HFFc6 (cell line): ENCODE measurements at places on chromosomes 6 and 20.
A peak's percentile ranks its signal among the peaks of the same experiment; 100 is the strongest.

DNA sequence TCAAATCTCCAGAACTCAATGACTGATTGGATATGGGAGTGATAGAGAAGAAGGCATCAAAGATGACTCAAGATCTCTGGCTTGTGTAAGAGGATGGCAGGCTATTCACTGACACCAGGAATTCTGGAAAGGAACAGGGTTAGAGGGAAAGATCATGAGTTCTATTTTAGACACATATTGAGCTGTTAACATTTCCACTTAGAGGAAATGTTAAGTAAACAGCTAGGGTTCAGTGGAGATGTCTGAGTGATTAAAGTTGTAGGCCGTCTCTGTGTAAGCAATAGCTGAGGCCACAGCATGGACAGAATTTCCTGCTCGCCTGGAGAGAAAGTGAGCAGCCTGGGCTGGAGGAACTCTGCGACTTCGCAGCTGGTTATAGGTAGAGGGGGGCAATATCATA is 21.0 kb downstream of the ZC3H12D start:
- DNase-seq: peak; percentile 10
- no peak overlapping the region for H3K4me3 ChIP-seq
- no peak overlapping the region for H3K27ac ChIP-seq
- peaks cover 15% of the 10 kb centered on the region for H3K4me1 ChIP-seq

GRCh38 chr6:163384510-163384909 is 30.0 kb upstream of the QKI start:
- H3K27me3 ChIP-seq: peaks cover 15% of the 10 kb centered on the region
- DNase-seq: no peak
- H3K36me3 ChIP-seq: no peaks in the 10 kb centered on the region
- no peak overlapping the region for H3K27ac ChIP-seq

DNA sequence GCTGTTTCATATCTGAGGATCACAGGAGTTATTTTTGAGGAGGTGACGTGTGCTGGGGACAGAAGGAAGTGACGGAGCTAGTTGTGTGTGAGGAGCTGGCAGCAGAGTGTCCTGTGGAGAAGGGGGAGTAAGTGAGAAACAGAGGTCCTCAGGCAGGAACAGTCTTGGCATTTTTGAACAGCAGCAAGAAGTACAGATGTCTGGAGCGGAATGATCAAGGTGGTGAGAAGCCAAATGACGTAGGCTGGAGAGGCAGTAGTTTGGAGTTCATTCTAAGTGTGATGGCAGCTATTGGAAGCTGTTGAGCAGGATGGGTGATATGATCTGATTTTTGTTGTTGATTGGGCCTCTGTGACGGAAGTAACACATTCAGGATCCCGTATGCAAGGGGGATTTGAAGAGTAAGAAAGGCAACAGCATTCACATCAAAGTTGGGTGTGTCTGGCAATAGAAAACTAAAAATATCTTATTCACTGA is 52.3 kb downstream of the SOBP start:
- peaks cover 6% of the 10 kb centered on the region for H3K27me3 ChIP-seq
- H3K36me3 ChIP-seq: no peaks in the 10 kb centered on the region
- no peak for DNase-seq
- no peak overlapping the region for H3K27ac ChIP-seq
- peaks cover 9% of the 10 kb centered on the region for H3K4me1 ChIP-seq

DNA sequence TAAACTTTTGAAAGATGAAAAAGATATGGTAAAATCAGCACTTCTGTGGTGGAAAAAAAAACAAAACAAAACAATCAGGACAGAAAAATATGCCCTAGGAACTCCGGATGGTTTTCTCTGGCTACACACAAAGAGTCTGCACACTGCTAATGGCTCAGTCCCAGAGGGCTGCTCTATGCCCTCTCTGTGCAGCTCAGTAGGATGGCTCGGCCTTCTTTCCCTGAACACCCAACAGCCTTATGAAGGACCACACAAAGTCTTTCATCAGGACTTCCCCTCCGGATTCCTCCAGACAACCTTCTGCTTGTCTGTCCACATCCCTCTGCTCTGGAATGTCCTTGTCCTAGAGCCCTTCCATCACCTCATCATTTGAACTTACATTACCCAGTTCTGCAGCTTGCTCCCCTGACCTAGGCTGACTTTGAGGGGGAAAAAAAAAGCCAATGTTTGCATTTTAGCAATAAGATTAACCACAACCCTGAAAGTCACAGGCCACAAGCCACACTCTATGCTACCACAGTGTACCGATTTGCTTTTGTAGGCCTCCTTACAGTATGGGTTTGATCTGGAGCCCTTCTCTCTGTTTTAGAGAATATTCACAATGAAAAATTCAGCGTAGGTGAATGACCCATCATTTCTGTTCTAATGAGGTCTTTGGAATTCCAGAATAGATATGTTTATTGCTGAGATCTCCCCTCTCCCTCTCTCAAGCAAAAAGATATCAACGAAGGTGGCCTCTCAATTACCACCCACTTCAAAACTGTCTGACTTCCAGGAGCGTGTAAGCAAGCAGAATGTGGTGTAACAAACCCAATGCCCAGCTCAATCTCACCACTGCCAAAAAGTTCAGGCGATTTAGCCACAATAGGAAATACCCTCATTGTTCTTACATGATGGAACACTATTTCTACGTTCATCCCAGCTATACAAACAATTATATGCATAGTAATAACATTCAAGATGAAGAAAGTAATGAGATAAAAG is 164.0 kb downstream of the GMDS start:
- H3K27me3 ChIP-seq: no peaks in the 10 kb centered on the region
- H3K4me1 ChIP-seq: peaks cover 7% of the 10 kb centered on the region
- no peak overlapping the region for H3K4me3 ChIP-seq
- peaks cover 7% of the 10 kb centered on the region; the same call in 1 of the 2 replicates for H3K36me3 ChIP-seq
- H3K27ac ChIP-seq: no peak overlapping the region
- DNase-seq: no peak

GRCh38 chr20:14197097-14197496 is 140.3 kb downstream of the FLRT3 start:
- H3K4me1 ChIP-seq: peaks cover 29% of the 10 kb centered on the region; the same call in 1 of the 2 replicates
- H3K36me3 ChIP-seq: no peaks in the 10 kb centered on the region
- DNase-seq: peak; percentile 60
- peak overlapping the region; percentile 56; the same call in 1 of the 2 replicates for H3K27ac ChIP-seq
- no peak overlapping the region for H3K4me3 ChIP-seq

- H3K4me3 ChIP-seq: no peak overlapping the region
- H3K36me3 ChIP-seq: peaks cover 5% of the 10 kb centered on the region; the same call in 1 of the 2 replicates
- H3K27me3 ChIP-seq: no peaks in the 10 kb centered on the region
Observed at GRCh38 chr6:101683884-101684283, 290.4 kb downstream of the GRIK2 start.

GRCh38 chr20:15814911-15815310 is 758.3 kb downstream of the KIF16B start:
- H3K4me1 ChIP-seq: no peaks in the 10 kb centered on the region; the same call in 1 of the 2 replicates
- peak; percentile 4 for DNase-seq
- no peak overlapping the region for H3K27ac ChIP-seq
- H3K27me3 ChIP-seq: no peaks in the 10 kb centered on the region

- H3K27me3 ChIP-seq: no peaks in the 10 kb centered on the region
- no peak overlapping the region for H3K4me3 ChIP-seq
- peak overlapping the region; percentile 93 for H3K27ac ChIP-seq
- H3K36me3 ChIP-seq: peaks cover 14% of the 10 kb centered on the region
- peaks cover 55% of the 10 kb centered on the region for H3K4me1 ChIP-seq
Observed at GRCh38 chr6:112149236-112149635, 61.8 kb downstream of the FAM229B start.

DNA sequence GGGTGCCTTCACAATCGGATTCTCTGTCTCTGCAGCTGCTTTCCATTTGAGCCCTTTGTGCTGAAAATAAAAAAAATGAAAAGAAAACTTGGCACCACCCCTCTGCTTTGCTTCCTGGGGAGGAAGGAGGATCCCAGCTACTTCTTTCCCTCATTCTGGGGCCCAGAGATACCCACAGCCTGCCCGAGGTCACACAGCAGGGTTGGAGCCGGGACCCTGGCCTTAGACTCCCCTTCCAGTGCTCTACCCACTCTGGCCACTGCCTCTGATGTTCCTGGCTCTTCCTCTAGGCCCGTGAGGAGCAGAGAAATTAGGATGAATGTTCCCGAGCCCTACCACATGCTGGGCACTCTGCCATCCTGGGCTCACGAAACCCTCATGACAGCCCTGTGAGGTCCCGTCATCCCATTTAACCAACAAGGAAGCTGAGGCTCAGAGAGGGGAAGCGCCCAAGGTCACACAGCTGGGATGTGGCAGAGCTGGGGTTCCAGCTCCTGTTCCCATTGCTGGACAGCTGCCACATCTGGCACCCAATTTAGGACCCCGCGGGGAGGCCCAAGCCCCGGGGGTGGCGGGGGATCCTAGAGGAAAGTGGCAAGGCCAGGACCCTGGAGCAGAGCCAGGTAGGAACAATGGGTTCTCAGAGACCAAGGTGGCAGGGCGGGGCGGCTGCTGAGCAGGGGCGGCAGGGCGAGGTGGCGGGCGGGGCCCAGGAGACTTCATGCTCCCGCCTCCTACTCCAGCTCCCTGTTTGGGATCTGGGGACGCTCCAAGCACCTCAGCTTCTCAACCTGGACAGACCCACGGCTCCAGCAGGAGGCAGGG is 76.6 kb downstream of the CEBPB start:
- no peaks in the 10 kb centered on the region for H3K36me3 ChIP-seq
- no peak for DNase-seq
- peaks cover 30% of the 10 kb centered on the region for H3K4me1 ChIP-seq

- H3K36me3 ChIP-seq: peaks cover 5% of the 10 kb centered on the region; the same call in 1 of the 2 replicates
- no peak for DNase-seq
- H3K27me3 ChIP-seq: no peaks in the 10 kb centered on the region
- no peaks in the 10 kb centered on the region for H3K4me1 ChIP-seq
- H3K4me3 ChIP-seq: no peak overlapping the region
Observed at GRCh38 chr6:160248538-160248937, 10.1 kb downstream of the SLC22A2 start.

GRCh38 chr6:4560221-4561077 is 215.8 kb upstream of the CDYL start:
- no peak for DNase-seq
- peaks cover 16% of the 10 kb centered on the region for H3K4me1 ChIP-seq

GRCh38 chr6:129508477-129509145 is 201.4 kb downstream of the ARHGAP18 start:
- H3K27ac ChIP-seq: no peak overlapping the region
- peaks cover 42% of the 10 kb centered on the region for H3K36me3 ChIP-seq
- H3K4me1 ChIP-seq: peaks cover 39% of the 10 kb centered on the region
- DNase-seq: no peak

- H3K27me3 ChIP-seq: peaks cover 16% of the 10 kb centered on the region
- H3K4me3 ChIP-seq: no peak overlapping the region
- H3K4me1 ChIP-seq: no peaks in the 10 kb centered on the region
- H3K27ac ChIP-seq: no peak overlapping the region
Observed at GRCh38 chr6:89290401-89291155, 24.5 kb downstream of the GABRR2 start.

- peaks cover 9% of the 10 kb centered on the region for H3K4me1 ChIP-seq
- no peaks in the 10 kb centered on the region for H3K36me3 ChIP-seq
- H3K27ac ChIP-seq: no peak overlapping the region
- H3K4me3 ChIP-seq: no peak overlapping the region
- no peak for DNase-seq
Observed at GRCh38 chr6:150026976-150027805, 1.9 kb upstream of the RAET1L start.

- DNase-seq: no peak
- no peaks in the 10 kb centered on the region for H3K36me3 ChIP-seq
- no peak overlapping the region for H3K4me3 ChIP-seq
- peaks cover 13% of the 10 kb centered on the region for H3K4me1 ChIP-seq
- H3K27me3 ChIP-seq: no peaks in the 10 kb centered on the region
Observed at GRCh38 chr6:145142958-145143357, 592.4 kb downstream of the EPM2A start.

DNA sequence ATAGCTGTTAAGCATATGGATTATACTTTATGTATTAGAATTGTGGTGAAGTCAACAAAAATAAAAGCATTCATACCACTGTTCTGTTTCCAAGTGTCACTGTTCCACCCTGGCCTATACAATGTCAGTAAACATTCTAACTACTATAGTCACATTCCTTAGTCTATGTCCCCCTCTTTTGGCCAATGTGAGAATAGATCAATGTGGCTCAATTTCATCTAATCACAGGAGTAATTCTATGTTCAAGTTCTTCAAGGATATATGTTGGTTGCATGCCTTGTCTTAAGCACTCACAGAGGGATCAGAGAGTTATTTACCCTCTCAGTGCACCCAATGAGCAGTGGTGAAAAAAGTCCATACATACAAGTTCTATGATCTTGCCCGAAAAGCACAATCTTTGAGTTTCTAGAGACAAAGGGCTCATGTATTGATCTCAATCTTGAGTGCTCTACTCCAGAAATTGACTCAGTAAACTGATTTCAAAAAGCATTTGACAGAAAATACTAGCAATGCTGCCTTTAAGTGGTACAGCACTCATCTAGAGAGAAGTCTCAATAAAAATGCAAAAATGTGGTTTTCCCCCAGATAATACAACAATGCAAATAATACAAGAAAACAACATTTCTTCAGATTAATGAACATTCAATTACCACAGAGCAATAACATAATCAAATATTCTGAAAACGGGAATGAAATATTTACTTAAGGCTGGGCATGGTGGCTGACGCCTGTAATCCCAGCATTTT is 16.5 kb downstream of the SMLR1 start:
- H3K27ac ChIP-seq: no peak overlapping the region
- H3K36me3 ChIP-seq: peaks cover 2% of the 10 kb centered on the region; the same call in 1 of the 2 replicates
- H3K4me1 ChIP-seq: peaks cover 37% of the 10 kb centered on the region
- H3K4me3 ChIP-seq: no peak overlapping the region
- H3K27me3 ChIP-seq: no peaks in the 10 kb centered on the region; the same call in 1 of the 2 replicates

- no peak overlapping the region for H3K4me3 ChIP-seq
- H3K4me1 ChIP-seq: peaks cover 53% of the 10 kb centered on the region
Observed at GRCh38 chr20:24842274-24842917, 106.7 kb upstream of the CST7 start.

DNA sequence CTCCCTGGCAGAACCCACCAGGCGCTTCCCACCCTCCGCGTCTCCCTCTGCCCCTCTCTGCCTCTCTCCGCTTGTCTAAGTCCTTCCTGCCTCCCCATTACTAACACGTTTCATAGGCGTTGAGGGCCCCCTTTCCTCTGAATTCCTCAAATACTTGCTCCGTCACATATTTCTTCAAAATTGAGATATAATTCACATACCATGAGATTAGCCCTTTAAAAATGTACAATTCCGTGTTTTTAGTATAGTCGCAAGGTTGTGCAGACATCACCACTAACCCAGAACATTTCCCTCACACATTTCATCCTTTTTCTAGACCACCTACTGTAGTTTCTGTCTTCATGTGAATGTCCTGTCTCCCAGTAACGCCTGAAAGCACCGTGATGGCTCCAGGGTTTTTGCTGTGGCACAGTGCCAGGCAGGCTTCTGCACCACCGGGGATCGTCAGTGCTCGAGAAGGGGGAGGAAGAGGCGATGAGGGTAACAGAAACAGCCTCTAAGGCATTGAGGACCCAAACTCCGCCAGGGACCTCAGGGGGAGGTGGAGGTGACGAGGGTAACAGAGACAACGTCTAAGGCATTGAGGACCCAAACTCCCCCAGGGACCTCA is 141.9 kb upstream of the SNX9 start:
- H3K36me3 ChIP-seq: no peaks in the 10 kb centered on the region
- H3K27me3 ChIP-seq: peaks cover 8% of the 10 kb centered on the region
- DNase-seq: no peak
- H3K27ac ChIP-seq: no peak overlapping the region
- peaks cover 8% of the 10 kb centered on the region; the same call in 1 of the 2 replicates for H3K4me1 ChIP-seq
